Activated naive CD4-positive, alpha-beta T cell treated with Interleukin-2 at 50 U/mL for 16 hours (primary cell): ENCODE measurements at places on chromosomes 4 and X.
A peak's percentile ranks its signal among the peaks of the same experiment; 100 is the strongest.

DNA sequence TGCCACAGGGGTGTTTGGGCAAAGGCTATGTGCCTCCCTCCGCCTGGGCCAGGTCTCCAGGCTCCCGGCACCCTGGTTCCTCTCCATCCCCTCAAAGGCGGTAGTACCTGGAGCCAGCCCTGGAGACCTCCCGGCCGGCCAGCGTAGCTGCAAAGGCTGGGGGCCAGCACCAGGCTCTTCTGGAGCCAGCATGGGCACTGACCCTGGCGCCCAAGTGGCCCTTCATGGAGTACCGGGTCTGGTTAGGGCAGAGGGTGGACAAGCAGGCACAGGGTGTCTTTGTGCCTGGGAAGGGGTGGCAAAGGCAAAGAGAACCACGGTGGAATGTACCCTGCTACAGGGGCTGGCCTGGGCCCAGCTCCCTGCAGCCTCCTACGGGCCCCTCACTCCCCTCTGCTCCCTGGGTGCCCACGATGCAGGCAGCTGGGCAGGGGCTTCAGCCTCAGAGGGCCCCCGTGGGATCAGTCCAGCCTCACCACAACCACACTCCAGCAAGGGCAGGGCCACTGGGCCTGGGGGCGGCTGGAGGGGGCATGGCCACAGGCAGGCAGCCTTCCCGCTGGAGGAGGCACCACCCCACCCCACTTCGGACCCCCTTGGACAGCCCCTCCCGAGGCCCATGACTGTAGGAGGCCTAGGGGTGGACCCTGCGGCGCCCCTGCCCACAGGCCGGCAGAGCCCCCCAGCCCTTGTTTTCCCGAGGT lies 112.9 kb upstream of the NKX1-1 start:
- no peak for DNase-seq

- DNase-seq: no peak
Observed at GRCh38 chrX:109782994-109783700, 50.1 kb upstream of the ACSL4 start.

GRCh38 chr4:142161086-142161485 lies 524.7 kb downstream of the IL15 start:
- DNase-seq: no peak

DNA sequence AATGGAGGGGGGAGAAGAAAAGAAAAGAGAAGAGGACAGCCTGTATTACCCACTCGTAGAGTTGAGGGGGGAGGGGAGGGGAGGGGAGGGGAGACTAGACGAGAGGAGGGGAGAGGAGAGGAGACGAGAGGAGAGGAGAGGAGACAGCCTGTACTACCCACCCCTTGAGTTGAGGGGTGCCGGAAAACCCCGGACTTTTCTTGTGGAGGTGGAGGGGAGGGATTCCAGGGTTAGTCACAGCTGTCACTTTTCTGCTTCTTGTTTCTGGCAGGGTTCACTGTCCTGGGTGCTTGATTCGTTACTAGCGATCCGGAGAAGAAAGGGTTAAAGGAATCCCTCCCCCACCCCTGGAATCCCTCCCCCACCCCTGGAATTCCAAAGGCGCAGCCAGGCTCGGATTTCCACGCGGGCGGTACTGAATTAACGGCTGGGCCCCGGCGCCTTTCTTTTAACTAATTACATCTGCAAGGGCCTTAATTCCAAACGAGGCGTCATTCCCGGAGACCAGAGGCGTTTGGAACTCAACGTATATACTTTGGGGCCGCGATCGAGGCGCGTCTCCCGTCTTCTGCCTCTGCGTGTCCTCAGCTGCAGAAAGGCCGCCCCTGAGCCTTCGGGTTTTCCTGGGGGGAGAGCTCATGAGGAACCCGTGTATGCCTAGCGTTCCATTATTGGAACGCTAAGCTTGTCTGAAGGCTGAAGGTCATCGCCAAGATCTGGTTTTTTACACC lies 20.1 kb upstream of the CSF2RA start:
- peak; percentile 38 for DNase-seq

DNA sequence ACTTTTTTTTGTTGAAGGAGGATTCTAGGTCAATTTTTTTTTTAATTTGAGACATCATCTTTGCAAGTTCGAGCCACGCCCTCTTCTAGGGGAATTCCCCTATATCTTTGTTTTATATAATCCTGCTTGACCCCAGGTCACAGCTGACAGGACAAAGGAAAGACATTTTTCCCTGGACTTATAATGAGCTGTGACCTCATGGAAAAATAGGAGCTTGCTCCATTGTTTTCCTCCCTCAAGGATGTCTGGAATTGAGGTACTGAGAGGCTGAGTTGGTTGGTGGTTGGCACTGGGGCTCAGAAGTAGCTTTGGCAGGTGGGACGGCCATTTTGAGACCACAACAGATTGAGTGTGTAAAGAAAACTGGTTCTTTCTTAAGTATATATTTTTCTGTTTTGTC lies 49.0 kb downstream of the GBA3 start:
- no peak for DNase-seq

- no peak for DNase-seq
Observed at GRCh38 chr4:3766036-3766784, at the start of gene ADRA2C. ADRA2C (plus strand) TSS chr4:3766385; CDS start chr4:3766607, 222 bp downstream.

- no peak for DNase-seq
Observed at GRCh38 chr4:106676173-106676921, 307.8 kb upstream of the GIMD1 start.

DNA sequence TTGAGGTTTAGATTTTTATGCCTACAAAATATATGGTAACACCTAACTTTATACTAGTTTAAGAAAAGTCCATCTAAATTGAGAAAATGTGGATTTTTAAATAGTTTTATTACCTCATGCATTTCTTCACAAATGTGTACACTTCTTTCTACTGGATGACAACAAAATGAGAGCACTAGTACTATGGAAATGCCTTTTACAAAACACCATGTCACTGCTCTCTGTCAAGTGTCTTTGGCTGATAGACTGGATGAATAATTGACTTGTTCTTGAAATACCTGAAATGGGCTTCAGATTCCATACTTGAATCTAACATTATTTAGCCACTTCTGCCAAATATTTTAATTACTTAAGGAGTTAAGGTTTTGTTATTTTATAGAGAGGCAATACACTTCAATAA lies 49.5 kb downstream of the AMELX start:
- DNase-seq: no peak

GRCh38 chrX:21174439-21174838 lies 199.8 kb upstream of the CNKSR2 start:
- no peak for DNase-seq

DNA sequence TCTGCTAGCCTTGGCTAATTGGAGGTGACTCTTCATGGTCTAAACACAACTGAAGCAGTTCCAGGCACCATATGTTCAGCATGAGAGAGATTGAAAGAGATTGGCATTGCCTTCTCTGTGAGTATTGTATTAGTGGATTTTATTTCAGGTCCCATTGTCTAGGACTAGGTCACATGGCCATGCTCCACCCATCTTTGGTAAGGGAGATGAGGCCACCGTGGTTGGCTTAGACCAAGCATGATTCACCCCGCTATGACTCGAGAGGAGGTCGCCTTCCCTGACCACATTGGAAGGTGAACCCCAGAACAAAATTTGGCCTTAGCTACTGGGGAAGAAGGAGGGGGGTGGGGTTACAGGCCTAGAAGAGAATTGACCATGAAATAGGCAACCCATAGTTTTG lies 109.9 kb upstream of the BCOR start:
- DNase-seq: no peak

DNA sequence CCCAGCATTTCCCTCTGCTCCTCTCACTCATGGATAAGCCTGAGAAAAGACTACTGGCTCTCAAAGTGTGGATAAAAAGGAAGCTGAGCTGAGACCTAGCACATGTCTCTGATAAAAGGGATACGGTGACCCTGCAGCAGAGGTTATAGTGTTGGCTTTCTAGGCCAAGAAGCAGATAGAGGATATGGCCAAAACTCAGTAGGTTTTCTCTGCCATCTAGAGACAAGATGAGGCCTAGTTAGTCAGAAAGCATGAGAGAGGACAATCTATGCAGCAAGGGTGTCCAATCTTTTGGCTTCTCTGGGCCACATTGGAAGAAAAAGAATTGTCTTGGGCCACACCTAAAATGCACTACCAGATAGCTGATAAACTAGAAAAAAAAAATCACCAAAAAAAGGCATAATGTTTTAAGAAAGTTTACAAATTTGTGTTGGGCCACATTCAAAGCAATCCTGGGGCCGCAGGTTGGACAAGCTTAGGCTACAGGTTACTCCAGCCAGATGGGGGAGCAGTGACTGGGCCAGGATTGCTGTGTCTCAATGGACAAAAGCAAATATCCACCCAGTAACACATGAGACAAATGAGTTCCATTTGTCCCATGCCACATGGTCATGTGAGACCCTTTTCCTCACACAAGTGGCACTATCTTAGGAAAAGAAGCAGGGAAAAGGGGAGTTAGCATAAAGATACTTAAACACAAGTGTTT lies 411.4 kb downstream of the INPP4B start:
- no peak for DNase-seq

- DNase-seq: no peak
Observed at GRCh38 chr4:142420311-142421095, 425.6 kb downstream of the INPP4B start.

DNA sequence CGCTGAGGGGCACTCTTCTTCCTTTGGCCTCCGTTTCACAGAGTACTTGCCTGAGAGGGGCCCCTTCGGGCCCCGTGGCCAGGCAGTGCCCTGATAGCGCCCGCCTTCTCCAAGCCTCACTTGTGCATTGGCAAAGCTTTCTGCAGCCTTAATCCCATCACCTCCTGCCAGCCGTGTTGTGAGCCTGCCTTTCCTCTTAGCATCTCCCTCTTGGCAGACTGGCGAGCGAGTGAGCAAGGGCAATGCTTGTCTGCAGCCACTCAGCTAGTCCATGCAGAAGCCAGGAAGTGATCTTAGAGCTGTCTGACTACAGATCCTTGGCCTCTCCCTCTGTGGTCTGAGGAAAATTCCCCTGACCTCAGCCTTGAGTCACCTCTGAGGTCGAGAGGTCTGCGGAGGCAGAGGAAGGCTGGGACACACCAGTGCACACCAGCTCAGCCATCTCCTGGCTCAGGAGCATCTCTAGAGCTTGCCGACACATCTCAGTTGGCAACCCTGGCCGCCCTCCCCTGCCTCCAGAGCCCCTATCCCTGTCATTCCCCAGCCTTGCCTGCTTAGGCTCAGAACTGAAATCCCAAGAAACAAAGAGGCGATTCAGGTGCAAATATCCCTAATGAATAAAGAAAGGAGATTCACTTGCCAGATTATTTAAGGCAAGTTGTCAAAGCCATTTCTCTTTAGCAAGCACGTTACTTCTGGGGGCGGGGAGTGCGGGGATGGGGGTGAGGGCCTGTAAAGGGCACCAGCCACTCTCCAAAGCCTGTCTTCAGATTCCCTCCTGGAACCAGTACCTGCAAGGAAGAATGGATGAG lies 143.5 kb upstream of the MAMLD1 start:
- no peak for DNase-seq

DNA sequence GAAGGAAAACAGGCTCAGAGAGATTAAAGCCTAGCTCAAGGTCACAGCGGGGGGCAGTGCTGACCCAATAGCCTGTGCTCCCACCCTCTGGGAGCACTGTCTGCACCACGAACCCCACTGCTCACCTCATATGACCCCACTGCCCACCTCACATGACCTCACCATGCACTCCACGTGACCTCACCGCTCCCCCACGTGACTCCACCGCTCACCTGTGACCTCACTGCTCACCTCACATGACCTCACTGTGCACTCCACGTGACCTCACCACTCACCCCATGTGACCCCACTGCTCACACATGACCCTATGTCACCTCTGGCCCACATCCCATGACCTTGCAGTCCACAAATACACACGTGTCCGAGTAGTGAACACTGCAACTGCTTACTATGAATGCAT lies 55.4 kb downstream of the ACOX3 start:
- no peak for DNase-seq

GRCh38 chr4:150415213-150415612 lies 166.7 kb upstream of the MAB21L2 start:
- no peak for DNase-seq

GRCh38 chr4:69718396-69719271 lies 41.8 kb downstream of the SULT1B1 start:
- DNase-seq: no peak

- DNase-seq: no peak
Observed at GRCh38 chrX:12115377-12115776, 22.9 kb upstream of the FRMPD4 start.

DNA sequence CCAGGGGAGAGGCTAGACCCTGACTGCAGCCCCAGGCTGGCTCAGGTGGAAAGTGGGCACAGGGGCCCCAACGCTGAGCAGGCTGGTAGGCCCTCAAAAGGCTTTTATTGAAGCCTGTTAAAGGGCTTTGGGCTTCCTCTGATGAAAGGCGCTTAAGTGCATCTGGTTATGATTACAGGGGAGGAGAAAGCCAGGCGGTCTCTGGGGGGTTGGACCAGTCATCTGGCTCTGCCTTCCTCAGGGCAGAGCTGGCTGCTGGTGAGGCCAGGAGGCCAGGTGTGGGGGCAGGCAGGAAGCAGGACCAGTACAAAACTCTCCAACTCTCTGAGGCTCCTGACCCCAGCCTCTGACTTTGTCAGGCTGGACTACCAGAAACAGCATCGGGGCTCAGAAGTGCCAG lies 68.8 kb upstream of the BCOR start:
- no peak for DNase-seq
